Activated T-helper 1 cell treated with anti-CD3 and anti-CD28 coated beads, Interleukin-2, amount 50 U/mL, for 16 hours (primary cell): ENCODE measurements at places on chromosomes 7 and 10.

GRCh38 chr10:132488231-132488821 lies 49.3 kb upstream of the INPP5A start:
- no peak for DNase-seq

GRCh38 chr10:103582331-103583123 lies 89.0 kb downstream of the NEURL1 start:
- DNase-seq = no peak

- DNase-seq = peak; percentile 39
Observed at GRCh38 chr10:103192451-103193106, 493 bp downstream of the NT5C2 start.

DNA sequence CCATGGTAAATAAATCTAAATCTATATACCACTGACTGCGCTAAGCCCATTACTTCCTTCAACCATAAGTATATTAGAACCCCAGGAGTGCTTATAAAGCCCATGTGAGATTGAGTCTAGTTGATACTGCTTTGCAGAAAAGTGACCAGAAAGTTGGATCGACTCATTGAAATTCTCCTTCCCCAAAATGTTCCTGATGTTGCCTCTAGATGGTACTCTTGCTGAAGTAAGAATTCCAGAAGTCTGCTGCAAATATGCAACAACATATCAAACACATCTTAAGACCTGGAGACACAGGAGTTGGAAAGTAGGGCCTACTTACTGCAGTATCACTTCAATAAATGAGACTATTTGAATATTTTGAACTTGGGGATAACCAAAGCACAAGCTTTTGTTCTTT lies 550.8 kb downstream of the IPMK start:
- no peak for DNase-seq

GRCh38 chr7:105782391-105783042 lies 93.9 kb downstream of the ATXN7L1 start:
- no peak for DNase-seq

DNA sequence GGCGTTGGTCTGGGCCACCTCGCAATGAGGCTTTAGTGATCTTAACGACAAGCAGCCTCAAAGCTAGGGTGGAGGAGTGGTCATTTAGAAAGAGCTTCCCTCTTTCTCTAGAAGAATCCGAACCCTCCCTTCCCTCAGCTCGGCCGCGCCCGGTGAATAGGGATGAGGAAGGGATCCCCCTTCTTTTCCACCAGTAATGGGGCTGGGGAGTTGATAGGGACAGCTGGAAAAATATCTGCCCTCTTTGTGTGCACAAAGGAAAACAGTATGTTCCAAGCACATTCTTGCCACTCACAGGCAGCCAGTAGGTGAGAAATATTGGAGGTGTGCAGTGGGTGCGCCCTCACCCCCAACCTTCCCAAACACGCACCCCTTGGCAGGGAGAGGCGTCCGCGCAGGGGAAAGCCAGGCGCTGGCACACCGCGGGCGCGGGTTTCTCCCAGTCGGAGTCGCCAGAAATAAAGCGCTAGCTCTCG lies 6.5 kb downstream of the DLX5 start:
- DNase-seq = no peak

DNA sequence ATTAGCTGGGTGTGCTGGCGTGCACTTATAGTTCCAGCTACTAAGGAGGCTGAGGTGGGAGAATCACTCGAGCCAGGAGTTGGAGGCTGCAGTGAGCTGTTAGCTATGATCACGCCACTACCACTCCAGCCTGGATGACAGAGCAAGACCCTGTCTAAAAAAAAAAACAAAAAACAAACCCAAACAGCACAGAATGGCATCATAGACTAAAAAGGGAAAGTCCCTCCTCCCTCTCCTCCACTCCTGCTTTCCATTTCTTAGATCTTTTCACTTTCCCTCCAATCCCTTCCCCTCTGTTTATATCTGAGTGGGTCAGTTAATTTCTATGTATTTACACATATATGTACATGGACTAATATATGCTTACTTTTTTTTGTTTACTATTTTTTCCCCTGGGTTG lies 10.4 kb upstream of the PIP4K2A start:
- DNase-seq = no peak

- no peak for DNase-seq
Observed at GRCh38 chr7:111958431-111958830, 247.8 kb downstream of the DOCK4 start.

- DNase-seq = no peak
Observed at GRCh38 chr10:18619016-18619415, 32.4 kb downstream of the NSUN6 start.

DNA sequence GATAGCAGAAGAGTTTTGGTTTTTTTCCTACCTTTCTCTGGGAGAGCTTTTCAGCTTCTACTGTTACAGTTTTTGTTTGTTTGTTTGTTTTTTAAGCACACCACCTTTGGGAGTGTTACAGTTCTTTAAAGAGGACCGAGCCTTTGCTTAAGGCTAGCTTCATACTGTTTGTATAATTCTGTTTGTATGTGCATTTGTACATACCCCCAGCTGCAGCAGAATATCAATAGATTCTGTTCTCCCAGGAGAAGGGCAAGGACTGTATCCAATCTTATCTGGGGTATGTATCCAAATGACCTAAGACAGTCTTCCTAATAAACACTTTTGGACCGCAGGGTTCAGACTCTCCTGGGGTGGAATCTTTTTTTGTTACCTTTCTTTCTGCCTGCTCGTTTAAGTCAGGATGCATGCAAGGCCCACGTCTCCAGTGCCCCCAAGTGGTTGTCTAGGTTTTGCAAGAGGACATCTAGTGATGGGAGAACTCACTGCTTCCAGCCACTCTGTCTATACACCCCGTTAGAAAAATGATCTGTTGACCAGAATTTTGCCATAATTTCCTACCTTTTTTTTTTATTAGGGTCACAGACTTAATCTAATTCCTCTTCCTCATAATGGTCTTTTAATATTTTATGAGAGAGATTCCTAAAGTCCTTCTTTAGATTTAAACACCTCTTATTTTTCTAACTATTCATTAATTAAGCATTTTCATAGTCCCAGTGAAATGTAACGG lies 23.9 kb downstream of the NRF1 start:
- peak; percentile 29 for DNase-seq

GRCh38 chr10:20166096-20166675 lies 350.0 kb downstream of the PLXDC2 start:
- DNase-seq = no peak

- DNase-seq = no peak
Observed at GRCh38 chr10:86821388-86821999, 65.1 kb downstream of the BMPR1A start.

- no peak for DNase-seq
Observed at GRCh38 chr10:24351961-24352360, 143.0 kb downstream of the KIAA1217 start.

DNA sequence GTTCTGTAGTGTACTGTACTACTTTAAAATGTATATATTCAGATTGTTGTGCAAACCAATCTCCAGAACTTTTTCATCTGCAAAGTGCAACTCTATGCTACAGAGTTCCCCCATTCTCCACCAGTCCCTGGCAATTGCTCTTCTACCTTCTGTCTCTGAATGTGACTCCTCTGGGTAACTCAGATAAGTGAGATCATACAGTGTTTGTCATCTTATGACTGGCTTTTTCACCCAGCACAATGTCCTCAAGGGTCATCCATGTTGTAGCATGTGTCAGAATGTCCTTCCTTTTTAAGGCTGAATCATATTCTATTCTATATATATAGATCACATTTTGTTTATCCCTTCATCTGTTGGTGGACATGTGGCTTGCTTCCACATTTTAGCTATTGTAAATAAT lies 10.8 kb downstream of the SLIT1 start:
- DNase-seq = no peak

DNA sequence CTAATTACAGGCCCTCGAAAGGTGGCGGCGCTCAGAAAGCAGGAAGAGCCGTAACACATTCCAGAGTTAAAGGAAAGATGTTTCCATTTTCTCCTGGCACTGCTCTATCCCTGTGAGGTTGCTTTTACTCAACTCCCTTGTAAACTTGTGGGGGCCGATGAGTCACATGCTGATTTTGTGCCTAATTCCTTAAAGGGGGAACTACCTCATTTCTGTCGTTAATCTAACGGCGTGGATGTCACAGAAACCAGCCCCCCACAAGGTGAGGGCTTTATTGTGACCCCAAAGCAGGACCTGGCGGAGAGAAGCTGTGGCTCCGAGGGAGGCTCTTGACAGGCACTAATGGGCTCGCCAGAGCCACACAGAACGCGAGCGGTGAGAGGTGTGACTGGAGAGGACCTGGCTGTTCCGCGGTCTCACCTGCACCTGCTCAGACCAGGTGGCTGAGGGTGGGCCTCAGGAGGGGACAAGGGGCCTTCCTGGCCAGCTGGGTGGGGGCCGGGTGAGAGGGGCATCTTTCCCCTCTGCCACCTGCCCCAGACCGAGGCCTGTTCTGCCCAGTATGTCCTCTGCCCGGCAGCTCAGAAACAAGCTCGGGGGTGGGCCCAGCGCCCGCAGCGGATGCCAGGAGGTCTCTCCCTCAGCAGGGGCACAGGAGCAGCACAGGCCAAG lies 50.9 kb downstream of the CALML3 start:
- no peak for DNase-seq

DNA sequence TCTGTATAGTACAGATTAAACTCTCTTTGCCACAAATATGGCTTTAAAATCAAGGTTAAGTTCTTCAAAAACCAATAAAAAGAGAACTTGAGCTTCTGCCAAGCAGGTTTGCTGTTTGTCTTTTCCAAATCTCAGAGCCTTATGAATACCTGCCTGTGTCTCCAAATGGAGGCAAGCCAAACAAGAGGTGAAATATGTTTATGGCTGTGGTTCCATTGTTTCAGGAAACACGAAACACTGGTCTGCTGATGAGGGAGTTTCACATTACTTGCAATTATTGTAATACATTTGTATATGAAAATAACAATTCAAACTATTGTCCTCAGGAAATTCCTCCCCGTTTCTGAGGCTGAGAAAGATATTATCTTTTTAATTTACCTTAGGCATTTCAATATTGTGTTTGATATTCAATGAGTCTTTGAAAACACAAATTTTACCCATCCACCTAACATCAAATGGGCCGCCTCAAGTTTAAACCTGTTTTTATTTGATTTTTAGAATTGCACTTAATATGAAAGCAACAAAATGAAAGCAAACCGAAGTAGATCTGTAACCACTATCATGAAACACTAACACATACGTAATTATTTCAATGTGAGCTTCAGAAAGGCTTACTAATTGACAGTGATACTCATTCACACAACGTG lies 359.3 kb downstream of the HGF start:
- DNase-seq = no peak

DNA sequence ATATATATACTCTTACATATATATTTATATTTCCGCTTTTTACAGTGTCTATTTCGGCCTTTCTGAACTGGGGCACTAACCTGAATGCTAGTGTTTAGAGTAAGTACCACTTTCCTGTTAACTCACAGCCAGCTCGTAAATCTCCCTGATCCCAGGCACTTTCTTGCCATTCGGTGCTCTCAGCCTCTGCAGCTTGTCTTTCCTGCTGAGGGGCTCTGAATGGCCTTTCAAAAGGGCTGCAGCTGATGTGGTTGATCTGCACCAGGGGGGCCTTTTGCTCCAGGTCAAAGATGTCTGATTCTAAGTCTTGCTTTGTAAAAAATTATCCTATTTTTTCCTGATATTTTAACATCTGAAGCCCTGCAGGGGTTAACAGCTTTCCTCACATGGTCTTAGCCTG lies 25.5 kb upstream of the HPS1 start:
- no peak for DNase-seq

DNA sequence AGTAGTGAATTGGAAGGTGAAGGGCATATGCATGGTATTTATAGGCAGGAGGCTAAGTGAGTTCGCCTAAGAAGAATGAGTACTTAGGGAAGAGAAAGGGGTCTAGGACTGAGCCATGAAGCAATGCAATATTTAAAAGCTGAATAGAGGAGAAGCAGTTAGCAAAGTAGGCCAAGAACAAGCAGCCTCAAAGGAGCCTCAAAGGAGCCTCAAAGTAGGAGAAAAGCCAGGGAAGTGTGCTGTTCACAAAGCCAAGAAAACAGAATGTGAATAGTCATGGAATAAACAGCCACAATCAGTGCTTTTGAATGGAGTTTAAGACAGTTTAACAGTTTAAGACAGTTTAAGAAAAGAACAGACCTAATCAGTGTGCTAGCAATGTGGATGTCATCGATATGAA lies 762.0 kb downstream of the SORCS1 start:
- DNase-seq = no peak

DNA sequence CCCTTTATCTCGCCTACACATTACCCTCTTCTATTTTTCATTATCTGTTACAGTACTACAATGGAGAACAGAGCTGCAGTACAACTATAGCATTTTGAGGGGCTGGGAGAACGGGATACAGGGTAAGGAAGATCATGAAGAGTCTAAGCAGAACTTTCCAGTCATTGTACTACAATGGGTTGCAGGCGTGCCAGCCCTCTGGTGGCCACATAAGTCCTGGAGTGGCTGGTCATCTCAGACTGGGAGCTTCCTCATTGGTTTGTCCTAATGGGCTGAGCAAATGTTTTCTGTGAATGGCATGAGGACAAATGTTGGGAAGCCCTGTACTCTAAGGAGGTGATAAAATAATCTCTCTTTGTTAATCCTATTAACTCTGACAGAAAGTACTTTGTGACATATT lies 33.0 kb downstream of the TMEM106B start:
- no peak for DNase-seq

DNA sequence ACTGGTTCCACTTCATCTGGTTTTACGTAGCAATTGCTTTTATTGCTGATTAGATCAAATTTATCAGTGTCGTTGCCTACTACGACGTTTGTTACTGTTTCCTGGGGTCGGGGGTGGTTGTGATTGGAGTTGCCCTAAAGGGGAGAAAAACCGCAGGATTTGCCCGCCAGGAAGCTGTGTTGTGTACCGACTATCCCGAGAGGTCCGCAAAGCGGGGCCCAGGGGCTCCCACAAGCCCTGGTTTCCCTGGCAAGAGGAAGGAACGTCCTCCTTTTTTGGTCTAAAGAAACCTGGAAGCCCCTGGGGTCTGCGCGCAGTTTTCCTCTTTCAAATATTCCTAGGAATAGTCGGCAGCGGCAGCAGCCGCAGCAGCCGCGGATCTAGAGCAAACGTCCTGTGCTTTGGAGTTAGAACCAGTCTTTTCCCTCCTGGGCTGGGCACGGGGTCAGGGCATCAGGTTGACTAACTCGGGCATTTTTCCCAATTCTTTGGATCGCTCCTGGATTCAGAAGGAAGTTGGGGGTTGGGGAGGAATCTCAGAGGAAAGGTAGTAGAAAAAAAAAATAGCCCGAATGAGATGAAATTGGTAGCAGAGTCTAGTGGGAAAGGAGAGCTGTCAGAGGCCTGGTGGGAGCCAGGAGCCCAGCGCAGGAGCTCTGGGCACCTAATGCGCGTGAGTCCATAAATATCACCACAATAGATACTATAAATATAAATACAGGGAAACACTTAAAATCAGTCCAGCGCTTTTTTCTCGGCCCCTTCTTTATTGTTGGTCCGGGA lies 4.6 kb downstream of the VAX1 start:
- no peak for DNase-seq

- no peak for DNase-seq
Observed at GRCh38 chr10:110548002-110548401, 19.5 kb upstream of the SMC3 start.

GRCh38 chr7:66163186-66163610 lies 41.9 kb upstream of the TPST1 start:
- DNase-seq = no peak
